Inflammatory macrophage treated with lipopolysaccharide for 4 hours (primary cell): ENCODE measurements at places on chromosomes 5 and 9.
A peak's percentile ranks its signal among the peaks of the same experiment; 100 is the strongest.

DNA sequence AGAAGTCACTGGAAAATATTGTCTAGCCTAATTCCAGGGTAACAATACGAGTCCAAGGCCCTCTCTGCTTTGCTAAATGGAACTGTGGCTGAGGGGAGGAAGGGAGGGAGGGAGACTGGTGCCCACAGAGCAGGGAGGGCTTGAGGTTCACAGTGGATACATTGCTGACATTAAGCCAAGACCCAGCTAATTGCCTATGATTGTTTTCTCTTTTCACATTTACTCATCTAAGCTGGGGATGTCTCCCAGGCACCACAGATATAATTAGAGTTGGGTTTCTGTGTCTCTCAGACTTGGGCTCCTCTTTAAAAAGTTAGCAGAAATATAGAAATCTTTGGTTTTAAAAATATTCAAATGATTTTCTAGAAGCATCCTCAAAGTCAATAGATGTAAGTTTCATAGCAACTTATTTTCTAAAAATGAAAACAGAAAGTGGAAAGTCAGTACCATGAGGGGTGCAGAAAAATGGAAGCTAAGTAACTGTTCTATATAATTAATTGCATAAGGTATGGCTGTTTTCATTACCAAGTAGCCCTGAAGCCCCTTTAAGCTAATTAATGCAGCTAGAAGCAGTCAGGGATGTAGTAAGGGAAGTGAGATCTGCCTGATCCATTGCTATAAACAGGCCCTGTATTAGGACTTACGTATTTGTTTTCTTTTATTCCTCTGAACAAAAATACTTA, 259.8 kb downstream of the NDUFS4 start:
- no peak for DNase-seq

DNA sequence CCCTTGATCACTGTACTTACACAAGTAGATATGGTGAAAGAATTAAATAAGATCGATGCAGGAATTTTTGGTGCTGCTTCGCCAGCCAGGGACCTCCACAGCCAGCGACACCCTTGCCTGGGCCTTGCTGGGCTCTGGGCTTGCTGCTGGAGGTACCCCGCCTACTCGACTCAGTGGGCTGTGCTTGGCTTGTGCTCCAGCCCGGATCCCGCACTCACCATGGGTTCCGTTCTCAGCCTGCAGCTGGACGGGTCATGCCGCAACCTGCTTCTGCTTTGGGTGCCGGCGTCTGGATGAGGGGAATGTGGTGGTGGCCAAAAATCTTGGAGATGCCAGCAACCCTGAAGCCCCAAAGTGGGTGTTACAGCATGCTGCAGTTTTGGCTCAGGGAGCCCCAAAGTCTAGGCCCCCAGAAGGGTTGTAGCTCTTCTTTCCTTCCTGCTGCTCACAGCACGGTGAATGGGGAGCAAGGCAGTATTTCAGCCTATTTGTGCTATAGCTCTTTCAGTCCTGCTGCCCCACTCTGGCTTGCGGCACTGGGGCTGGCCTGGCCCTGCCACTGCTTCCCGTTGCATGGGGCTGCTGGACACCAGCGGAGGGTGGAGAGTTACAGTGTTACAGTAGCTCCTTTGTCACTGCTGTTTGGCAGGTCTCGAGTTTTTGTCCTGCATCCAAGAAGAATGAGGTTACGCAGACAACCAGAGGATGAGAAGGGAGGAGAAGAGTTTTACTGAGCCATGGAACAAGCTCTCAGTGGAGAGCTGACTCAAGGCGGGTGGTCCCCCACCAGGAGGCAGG, 48.0 kb downstream of the TARS1 start:
- DNase-seq: no peak

DNA sequence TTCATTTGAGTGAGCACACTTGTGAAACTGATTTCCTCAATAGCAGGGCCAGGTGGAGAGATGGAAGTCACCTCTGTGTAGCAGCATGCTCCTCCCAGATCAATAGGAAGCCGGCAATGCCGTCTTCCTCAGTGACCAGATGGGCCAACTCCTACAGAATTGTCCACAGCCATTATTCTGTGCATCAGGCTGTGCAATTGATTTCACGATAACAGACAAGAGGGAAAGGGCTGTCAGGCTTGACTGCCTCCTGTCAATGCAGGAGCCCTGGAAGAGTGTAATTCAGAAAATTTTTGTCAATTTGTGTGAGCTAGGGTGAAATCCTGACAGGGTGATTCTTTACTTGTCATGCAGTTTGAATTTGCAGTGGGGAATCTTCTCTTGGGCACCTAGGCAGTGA, 838.4 kb upstream of the NUDT12 start:
- no peak for DNase-seq

GRCh38 chr5:34660444-34660843, 4.3 kb downstream of the RAI14 start:
- DNase-seq: peak; percentile 74

DNA sequence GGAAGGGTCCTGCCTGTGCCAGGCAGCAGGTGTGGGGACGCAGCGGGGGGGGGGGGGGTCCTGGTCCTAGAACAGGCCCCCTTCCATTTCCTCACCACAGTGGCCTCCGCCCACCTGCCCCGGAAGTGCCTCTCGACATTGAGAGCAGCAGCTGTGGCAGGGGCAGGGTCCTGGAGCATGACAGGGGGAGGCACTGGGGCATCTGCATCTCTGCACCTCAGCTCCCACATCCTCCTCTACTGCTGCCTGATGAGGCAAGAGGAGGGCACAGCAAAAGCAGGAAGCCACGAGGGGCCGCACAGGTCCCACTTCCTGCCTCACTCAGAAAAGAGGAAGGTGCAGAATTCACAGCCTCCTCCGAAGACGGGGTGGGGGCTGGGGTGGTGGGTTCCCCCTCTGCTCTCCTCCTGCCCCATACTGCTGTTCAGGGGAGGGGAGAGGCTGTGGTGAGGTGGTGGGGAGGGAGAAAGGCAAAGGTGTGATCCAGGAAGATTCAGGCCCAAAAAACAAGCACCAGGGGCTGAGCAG, 14.8 kb downstream of the AKNA start:
- peak; percentile 86 for DNase-seq
